Suppressor macrophage treated with lipopolysaccharide for 1 hour (primary cell): ENCODE measurements at places on chromosomes 1 and 21.

- DNase-seq, result no peak
These were observed 68.5 kb downstream of the MAP3K21 start for GRCh38 chr1:233395863-233396646.

GRCh38 chr1:231139659-231140654, 21.9 kb upstream of the TRIM67 start:
- DNase-seq, result no peak

- no peak for DNase-seq
These were observed 352.5 kb downstream of the ZNF326 start for GRCh38 chr1:90347366-90347765.

GRCh38 chr1:168372307-168372706, 91.6 kb downstream of the TBX19 start:
- DNase-seq, result no peak

- peak; percentile 69 for DNase-seq
These were observed 27.3 kb downstream of the F3 start for GRCh38 chr1:94514095-94514727.

- DNase-seq, result no peak
These were observed 2.7 kb downstream of the PPFIA4 start for GRCh38 chr1:203028784-203029553.

- DNase-seq, result peak; percentile 18
These were observed 48.1 kb downstream of the SYF2 start for GRCh38 chr1:25184001-25184762.

DNA sequence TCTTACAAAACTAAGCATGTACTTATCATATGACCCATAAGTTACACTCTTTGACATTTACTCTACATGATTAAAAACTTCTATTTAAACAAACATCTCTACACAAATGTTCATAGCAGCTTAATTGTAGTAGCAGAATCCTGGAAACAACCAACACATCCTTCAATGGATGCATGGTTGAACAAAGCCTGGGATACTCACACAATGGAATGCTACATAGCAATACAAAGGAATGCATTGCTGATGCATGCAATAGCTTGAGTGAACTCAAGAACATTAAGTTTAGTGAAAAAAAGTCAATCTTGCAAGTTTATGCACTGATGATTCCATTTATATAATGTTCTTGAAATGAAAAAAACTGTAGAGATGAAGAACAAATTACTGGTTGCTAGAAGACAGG, 686.9 kb downstream of the LRRIQ3 start:
- DNase-seq, result no peak

DNA sequence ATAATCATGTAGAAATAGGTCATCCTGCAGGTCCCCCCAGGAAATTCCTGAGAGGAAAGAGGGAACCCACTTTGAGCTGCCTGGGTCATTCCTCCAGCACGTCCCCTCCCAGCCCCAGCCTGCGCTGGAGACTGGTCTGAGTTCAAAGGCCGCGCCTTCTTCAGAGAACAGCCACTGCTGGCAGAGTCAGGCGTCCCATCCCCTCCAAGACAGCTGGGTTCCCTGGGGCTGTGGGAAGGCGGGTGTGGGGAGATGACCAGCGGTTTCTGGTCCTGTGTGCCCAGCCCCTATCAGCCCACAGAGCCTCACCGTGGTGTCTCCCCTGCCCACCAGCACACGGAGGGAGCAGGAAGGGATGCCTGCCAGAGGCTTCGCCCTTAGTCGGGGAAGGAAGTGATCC, 18.0 kb upstream of the TRAPPC10 start:
- DNase-seq, result no peak

- DNase-seq, result no peak
These were observed 3.2 kb downstream of the ANXA9 start for GRCh38 chr1:150985179-150985825.

DNA sequence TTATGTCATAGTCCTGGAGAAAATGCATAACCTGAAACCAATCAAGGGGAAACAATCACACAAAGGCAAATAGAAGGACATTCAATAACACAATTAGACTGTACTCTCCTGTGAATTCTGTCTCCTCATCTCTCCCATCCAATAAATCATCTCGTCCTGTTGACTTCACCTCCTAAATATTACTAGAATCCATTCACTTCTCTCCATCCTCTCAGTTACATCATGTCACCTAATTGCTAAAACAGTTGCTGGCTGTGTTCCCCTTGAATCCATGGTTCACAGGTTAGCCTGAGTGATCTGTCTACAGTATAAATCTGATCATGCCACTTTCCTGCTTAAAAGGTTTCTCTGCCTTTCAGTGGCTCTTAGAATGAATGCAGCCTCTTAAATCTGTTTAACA, 220.2 kb downstream of the TGFB2 start:
- DNase-seq, result no peak

DNA sequence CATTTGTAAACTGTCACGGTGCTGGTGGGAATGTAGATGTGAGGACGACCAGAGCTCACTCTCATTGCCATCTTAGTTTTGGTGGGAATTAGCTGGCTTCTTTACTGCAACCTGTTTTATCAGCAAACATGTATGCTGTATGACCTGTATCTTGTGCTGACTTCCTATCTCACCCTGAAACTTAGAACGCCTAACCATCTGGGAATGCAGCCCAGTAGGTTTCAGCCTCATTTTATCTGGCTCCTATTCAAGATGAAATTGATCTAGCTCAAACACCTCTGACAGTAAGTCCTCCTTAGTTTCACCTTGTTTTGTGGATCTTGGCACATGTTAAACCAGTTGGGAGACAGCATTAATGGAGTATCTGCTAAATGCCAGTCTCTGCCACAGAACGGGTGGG, 174.6 kb downstream of the HLX start:
- DNase-seq, result no peak

- DNase-seq, result no peak
These were observed 60.5 kb downstream of the RABGAP1L start for GRCh38 chr1:174219606-174220370.

- DNase-seq, result no peak
These were observed 3.0 kb downstream of the SDF4 start for GRCh38 chr1:1228596-1229321.

GRCh38 chr1:182687361-182687760, 3.0 kb upstream of the RGS8 start:
- DNase-seq, result no peak

DNA sequence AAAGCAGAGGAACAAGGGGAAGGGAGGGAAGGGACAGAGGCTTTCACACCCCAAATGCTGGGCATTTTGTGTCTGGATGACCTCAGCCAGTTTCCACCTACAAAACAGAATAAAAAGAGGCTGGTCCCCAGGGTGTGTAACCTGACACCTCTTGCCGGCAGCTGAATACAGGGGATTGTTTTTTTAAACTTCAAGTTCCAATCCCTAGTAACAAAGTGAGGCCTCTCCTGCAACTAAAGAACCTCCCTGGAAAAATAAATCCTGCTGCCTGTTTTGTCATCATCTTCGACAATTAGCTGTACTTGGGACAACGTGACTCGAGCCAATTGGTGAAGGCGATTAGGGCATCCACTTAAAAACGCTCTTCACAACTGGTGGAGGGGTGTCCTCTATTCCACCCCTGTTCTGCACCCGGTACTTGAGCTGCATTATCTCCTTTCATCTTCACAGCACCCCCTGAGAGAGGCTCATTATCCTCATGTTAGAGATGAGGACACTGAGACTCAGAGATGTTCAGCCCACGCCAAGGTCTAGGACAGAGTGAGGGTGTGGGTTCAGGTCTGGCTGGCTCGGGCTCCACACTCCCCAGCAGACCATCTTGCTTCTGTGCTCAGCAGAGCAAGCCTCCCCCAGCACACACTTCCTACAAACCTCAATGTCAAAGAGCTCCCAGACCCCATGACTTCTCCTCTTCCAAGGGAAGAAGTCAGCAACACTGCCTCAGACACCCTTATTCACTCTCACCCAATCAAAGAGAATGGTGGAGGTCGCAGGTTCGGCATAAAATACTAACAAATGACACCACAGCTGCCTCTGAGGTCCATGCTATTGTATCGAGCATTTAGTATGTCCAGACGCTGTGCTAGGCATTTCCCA, 15.2 kb downstream of the ITPKB start:
- DNase-seq, result no peak

DNA sequence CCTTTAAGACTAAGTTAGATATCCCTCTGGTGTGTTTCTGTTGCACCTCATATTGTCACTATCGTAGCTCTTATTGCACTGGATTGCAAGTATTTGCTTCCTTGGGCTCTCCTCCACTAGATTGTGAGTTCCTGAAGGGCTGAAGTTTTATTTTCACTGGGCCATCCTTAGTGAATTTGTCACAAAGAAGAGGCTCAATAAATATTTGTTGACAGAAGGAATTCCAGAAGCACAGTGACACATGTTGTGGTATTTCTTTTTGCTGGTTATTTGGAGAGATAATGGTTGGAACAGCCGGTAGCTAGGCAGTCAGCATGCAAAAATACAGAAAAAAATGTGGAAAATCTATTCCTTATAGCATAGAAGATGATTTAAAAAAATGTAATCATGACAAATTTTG, 129.9 kb upstream of the ZRANB2 start:
- DNase-seq, result no peak

GRCh38 chr21:34276711-34277425, 86.9 kb upstream of the KCNE2 start:
- peak; percentile 70 for DNase-seq

DNA sequence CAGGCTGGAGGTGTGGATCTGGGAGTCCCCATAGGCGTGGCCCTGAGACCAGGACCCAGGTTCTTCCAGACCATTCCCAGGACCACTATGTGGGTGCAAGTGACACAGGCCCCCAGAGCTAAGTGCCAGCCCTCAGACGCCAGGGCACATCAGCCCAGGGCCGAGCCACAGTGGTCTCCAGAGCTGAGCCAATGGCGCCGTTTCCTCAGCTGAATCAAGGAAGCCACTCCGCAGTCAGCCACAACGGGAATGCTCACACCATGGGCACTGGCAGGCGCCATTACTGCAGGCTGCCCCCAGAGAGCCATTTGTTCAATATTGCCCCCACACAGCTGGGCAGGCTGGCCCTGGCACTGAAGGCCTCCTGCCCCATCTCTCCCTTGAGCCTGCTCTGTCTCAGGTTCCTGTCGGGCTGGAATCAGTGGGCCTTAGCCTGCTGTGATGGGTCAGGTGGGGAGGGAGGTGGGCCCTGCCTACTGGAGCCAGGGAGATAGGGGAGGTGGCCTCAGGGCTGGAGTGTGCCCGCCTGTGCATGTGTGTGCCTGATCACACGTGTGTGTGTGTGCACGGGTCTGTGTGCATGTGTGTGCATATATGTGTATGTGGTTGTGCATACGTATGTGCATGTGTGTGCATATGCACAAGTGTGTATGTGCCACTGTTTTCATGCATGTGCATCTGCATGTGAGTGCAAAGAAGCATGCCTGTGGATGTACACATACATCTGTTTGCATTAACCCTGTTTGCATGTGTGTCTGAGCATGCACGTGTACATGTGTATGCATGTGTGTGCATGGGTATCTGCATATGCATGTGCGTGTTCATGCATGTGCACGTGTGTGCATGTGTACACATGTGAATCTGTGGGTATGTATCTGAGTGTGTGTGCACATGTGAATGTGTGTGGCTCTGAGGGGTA, 6.1 kb downstream of the GJC2 start:
- no peak for DNase-seq

DNA sequence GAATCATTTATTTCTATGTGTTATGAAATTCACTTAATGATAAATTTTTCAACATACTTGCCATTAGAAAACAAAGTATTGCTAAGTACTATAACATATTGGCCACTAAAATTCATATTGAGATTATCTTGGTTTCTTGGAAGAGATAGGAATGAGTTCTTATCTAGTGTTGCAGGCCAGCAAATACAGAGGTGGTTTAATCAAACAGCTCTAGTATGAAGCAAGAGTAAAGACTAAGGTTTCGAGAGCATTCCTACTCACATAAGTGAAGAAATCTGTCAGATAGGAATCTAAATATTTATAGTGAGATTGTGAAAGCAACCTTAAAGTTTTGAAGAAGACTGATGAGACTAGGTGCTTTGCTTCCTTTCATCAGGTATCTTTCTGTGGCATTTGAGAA, 37.9 kb upstream of the FOXE3 start:
- DNase-seq, result no peak

DNA sequence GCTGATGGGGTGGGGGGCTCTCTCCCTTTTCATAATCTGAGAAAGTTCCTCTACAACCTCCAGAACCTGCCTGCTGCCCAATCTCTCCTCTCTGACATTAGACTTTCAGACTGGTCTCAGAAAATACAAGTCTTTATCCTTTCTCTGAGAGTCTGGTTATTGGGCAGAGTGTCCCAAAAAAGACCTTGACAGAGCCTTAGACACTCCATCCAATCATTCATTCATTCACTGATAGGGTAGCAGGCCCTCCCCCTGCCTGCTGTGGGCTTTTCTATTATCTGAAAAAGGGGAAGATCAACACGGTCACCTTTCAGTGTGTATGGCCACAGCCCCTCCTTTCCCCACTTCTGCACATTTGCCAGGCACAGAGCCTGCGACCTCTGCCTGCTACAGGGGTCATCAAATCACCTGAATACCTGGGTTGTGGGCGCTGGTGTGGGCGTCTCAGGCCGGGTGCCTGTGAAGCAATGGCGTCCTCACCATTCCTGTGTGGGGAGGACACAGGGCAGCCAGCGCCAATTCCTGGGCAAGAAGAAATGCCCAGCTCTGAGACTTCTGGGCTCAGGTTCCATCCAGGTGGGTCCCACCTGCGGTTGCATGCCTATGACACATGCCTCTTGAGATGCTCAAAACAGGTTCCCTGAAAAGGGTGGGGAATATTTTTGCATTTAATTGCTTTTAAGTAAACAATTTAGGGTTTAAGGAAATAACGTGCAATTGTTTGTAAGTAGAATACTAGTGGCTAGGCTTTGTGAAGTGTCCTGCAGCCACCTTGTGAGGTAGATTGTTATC, 52.8 kb downstream of the ELK4 start:
- DNase-seq, result no peak

DNA sequence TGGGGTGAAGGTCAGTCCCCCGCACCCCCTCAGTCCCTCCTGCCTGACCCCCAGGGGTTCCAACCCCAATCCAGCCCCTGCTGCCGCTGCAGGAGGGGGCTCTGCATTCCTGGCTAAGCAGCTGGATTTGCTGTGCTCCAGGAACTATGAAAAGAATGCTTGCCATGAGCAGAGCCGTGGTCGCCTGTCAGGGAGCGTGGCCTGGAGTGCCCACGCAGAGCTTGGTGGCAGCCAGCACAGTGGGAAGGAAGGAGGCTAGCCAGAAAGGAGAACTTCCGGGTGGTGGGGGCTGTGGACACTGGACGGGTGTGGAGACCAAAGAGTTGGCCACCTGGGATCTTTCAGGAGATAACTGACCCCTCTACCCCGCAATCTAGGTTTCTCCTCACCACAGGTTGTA, 5.6 kb downstream of the COL8A2 start:
- peak; percentile 77 for DNase-seq

DNA sequence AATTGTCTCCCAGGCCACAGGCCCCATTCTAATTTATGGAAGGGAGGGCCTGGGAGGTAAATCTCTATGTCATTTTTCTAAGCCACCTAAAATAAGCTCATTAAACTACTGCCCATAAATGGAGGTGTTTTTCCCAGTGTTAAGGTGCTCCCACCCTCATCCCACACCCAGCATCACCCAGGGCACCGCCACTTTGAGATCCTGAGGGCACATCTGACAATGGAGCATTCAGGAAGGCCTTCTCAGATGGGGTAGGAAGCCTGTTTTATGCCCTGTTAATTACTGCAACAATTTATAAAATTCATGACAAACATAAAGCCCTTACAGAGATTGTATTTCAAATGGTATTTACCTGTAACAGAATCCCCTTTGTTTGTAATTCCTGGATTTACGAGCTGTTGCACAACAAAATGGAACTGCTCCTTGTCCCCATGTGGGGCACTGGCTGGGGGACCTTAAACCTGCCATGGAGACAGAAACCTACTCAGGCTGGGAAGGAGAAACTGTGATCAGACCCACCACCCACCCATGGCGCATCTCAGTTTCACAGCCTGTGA, 319.5 kb upstream of the USP24 start:
- DNase-seq, result no peak
